ENCODE measurements at places on chromosomes 7 and 10. TPM values are rescaled to one million over a fixed set of nuclear protein-coding genes. Genes with fewer than 3 reads are reported as not detected.

DNA sequence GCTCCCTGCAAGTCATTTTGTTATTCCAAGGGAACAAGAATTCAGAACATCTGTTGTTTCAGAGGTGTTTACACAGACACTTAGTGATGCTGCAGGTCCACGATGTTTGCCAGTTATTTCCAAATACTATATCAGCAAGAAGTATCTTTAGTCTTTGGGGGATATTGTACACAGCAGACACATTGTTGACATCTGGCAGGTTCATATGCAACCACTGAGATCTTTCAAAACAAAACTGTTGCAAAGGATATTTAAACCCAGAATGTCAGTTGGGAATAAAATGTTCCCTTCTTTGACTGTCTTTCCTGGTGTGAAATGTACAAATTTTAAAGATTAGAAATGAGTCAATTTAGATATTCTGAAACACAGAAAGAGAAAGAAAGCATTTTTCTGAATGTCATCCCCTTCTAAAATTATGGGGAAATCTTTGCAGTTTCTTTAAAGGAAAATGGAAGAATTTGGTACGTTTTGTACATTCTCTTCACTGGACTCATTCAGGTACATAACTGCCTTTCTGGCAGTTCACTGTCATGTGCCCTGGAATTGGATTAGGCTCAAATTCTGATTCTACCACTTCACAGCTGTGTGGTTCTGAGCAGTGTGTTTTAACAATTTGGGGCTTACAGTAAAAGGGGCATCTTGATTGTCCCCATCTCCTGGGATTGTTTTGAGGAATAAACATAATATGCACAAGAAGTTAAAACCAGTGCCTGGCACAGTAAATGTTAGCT lies 40.3 kb upstream of the CELF2 start:
- peak; percentile 91 for ATAC-seq

The MBL2 gene
- total RNA-seq: not detected

- peak; percentile 86 for ATAC-seq
These were observed at the start of gene DNAH11 for GRCh38 chr7:21542891-21543527. DNAH11 (plus strand) TSS chr7:21543039; CDS start chr7:21543246, 207 bp downstream.

The NODAL gene
- not detected for total RNA-seq

The NPFFR1 gene
- under 0.01 TPM for total RNA-seq

- ATAC-seq: no peak
These were observed 231.0 kb upstream of the SMIM30 start for GRCh38 chr7:113349339-113349738.

DNA sequence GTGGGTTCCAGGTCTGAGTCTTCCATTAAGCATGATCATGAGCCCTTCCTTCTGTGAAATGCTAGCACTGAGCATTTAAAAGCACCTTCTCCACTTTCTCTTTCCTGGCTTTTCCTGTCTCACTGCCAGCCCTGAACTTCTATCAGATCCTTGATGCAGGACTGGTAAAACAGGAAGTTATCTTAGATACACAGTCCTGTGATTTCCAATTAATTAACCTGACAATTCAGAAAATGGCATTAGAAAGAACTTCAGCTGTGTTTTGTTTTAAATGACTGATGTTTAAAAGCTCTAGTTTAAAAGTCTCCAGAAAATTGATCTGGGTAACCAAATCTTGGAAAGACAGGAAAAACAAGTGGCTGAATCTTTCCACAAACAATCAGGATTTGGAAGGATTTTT lies 79.0 kb upstream of the MACROH2A2 start:
- no peak for ATAC-seq

The LRIT1 gene
- 0.12 TPM for total RNA-seq

GRCh38 chr10:52814506-52814905 lies 41.9 kb upstream of the MBL2 start:
- ATAC-seq: no peak

DNA sequence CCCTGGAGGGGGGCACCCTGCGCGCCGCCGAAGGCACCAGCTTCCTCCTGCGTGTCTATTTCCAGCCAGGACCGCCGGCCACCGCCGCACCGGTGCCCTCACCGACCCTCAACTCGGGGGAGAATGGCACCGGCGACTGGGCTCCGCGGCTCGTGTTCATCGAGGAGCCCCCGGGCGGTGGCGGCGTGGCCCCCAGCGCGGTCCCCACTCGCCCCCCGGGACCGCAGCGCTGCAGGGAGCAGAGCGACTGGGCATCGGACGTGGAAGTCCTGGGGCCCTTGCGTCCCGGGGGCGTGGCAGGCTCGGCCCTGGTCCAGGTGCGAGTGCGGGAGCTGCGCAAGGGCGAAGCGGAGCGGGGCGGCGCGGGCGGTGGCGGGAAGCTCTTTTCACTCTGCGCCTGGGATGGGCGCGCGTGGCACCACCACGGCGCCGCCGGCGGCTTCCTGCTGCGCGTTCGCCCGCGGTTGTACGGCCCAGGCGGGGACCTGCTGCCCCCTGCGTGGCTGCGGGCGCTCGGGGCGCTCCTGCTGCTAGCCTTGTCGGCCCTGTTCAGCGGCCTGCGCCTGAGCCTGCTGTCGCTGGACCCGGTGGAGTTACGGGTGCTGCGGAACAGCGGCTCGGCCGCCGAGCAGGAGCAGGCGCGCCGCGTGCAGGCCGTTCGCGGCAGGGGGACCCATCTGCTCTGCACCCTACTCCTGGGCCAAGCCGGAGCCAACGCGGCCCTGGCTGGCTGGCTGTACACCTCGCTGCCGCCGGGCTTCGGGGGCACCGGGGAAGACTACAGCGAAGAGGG lies 594 bp downstream of the CNNM1 start:
- ATAC-seq: peak; percentile 65

GRCh38 chr10:106795619-106796018 lies 368.9 kb downstream of the SORCS1 start:
- peak; percentile 83 for ATAC-seq

- no peak for ATAC-seq
These were observed 32.2 kb downstream of the DNAJB12 start for GRCh38 chr10:72322280-72323058.

- ATAC-seq: no peak
These were observed 59.9 kb upstream of the EFCAB10 start for GRCh38 chr7:105640956-105641810.

- no peak for ATAC-seq
These were observed 77.9 kb downstream of the ABCA13 start for GRCh38 chr7:48249166-48249565.

- no peak for ATAC-seq
These were observed 57.9 kb downstream of the ZNF22 start for GRCh38 chr10:45058580-45058979.

DNA sequence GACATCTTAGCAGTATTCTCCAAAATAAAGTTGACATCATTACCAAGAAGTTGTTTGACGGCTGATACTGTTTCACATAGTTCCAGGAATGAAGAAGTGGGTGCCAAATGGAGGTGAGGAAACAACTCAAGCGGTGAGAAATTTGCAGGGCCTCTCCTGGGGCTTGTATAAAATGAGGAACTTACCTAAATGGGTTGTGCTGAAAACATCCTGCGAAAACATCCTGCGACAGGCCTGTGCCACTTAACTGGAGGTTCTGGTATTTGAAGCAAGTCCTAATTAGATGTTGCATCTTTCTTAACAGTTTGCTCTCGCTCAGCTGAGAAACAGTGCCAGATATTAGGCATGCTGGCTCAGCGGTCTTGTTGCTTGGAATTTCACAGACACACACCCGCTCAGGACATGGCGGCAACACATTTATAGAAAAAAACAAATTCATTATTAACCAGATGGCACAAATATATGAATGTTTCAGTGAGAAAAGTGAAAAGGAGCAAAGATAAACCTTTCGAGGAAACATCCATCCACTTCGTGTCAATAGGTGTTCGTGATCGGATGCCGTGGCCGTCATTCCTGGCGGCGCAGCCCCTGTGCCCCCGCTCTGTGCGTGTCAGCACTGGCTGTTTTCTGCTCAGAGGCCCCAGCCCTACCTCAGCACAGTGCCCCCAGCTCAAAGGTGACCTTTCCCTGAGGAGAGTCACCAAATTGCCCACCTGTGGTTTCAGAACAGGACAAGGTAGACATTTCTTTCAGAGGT lies 48.1 kb downstream of the CDC123 start:
- ATAC-seq: no peak

- ATAC-seq: no peak
These were observed 143.4 kb downstream of the DYNC1I1 start for GRCh38 chr7:95915731-95916130.

DNA sequence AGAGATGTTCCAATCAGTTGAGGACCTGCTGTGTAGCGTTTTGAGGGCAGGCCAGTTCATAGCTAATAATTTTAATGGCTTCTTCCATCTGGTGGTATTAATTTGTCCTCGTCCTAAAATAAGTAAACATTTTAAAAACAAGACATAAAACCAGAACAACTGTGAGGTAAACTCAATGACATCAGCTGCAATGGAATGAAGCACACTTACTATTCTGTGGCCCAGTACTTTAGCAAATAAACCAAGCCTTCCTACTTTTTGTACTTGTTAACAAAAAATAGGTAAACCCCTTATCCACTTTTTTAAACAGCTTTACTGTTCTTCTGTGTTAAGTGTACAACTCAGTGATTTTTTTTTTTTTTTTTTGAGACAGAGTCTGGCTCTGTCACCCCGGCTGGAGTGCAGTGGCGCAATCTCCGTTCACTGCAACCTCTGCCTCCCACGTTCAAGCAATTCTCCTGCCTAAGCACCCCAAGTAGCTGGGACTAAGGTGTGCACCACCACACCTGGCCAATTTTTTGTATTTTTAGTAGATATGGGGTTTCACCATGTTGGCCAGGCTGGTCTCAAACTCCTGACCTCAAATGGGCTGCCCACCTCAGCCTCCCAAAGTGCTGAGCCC lies 28.9 kb upstream of the FZD1 start:
- ATAC-seq: no peak

DNA sequence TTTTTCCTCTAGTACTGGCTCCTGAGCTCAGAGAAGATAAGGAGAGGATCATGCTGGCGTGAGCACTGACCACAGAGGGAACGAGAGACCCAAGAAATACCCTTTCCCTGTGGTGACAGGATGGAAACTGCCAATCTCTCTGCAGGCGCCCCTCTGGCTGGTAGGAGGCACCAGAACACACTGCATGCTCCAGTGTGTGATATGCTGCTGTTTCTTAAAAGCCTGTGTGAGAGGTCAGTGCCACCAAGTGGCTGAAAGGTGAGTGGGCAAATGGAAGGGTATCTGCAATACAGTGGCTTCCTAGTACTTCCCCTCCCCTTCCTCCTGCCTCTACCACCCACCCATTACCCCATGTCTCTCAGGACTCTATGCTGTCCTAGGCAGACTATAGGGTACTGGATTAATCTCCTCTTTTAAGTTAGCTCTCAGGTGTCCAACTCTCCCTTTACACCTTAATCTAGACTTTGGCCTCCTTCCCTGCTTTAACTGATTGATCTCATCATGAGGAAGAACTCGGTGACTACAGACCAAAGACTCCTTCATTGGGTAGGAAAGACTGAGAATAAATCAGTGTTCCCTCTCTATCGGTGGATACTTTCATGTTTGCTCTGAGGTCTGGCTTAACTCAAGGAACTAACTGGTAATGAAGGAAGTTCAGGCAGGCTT lies 283.6 kb downstream of the ADRA2A start:
- no peak for ATAC-seq

DNA sequence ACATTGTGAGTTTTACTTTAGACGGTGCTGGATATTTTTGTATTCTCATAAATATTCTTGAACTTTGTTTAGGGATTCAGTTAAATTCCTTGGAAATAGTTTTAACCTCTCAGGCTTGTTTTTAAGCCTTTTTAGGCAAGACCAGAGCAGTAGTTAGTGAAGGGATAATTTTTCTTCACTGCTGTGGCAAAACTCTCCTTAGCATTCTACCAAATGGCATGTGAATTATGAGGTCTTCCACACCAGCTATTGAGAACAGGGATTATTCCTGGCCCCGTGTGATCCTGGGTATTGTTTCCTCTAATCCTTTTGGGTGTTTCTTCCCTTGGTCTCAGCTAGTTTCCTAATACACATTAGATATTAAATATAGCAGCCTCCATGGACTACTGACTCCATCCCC lies 46.2 kb downstream of the CCDC71L start:
- no peak for ATAC-seq

The KNDC1 gene
- total RNA-seq: 0.62 TPM

The NME8 gene
- not detected for total RNA-seq

GRCh38 chr7:47318395-47319182 lies 263.3 kb downstream of the TNS3 start:
- ATAC-seq: no peak

The ACHE gene
- total RNA-seq: 1.1 TPM

The ZNF804B gene
- not detected for total RNA-seq

The TNS3 gene
- 35.3 TPM for total RNA-seq

DNA sequence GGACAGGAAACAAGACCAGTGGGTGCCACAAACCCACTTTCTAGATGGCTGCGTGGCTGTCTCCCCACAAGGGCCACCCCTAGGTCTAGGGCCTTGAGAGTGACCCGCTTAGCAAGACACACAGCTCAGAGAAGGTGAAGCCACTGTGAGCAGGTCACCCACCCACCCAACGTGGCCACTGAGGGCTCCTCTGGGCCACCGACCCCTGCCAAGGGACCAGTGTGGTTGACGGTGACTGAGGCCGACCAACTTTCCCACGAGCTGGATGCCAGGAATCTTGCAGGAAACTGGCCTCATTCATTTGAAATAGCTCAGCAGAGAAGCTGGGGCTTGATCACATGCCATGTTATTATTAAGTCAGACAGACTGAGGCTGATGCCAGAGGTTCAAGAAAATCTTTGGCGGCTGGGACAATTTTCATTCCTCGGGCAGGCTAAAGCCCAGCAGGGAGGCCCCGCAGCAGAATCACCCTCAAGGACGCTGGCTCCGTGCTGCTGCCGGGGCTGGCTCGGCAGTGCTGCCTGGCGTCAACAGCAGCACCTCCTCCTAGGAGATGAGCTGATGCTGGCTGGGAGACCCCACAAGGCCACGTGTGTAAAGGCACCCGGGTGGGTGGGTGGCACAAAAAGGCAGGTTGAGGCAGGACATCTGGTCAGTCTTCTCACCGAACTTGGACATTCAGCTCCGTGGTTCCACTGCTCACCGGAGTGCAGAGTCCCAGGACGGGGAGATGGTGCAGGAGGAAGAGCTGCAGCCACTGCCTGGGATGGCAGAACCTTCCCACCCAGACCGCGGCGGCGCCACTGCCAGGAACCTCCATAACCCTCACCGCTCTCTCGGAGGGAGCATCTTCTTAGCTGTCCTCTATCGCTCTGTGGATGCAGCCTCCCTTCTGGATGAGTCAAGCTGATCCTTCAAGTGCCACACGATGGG lies 57.8 kb downstream of the ZRANB1 start:
- ATAC-seq: peak; percentile 84

GRCh38 chr7:94301024-94301586 lies 93.6 kb upstream of the COL1A2 start:
- peak; percentile 86 for ATAC-seq

Measured in gastroesophageal sphincter (tissue), 4 donors.